Pancreas (tissue), 10 donors: ENCODE measurements at places on chromosomes 16 and 17.

GRCh38 chr16:74051-74746, 1.8 kb upstream of the RHBDF1 start:
- DNase-seq: no peak

GRCh38 chr17:80980397-80981061, 11.1 kb upstream of the CHMP6 start:
- DNase-seq: no peak

DNA sequence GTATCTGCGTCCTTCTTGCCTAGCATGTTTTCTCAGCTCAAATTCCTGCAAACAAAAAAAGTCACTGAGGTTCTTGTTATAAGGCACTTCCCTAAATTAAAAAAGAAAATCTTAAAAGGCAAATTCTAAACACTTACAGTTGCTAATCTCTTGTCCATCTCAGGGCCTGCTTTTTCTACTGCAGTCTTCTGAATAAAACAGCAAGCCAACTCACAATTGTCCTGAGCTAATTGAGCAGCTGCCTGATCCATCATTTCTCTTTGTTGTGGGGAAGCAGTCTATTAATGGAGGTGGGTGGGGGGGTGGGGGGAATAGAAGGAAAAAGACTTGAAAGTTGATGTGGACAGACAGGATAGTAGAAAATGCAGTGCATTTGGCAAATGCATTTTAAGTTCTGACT, 27.0 kb downstream of the SETD6 start:
- no peak for DNase-seq

GRCh38 chr16:56245197-56245596, 53.9 kb downstream of the GNAO1 start:
- DNase-seq: no peak

DNA sequence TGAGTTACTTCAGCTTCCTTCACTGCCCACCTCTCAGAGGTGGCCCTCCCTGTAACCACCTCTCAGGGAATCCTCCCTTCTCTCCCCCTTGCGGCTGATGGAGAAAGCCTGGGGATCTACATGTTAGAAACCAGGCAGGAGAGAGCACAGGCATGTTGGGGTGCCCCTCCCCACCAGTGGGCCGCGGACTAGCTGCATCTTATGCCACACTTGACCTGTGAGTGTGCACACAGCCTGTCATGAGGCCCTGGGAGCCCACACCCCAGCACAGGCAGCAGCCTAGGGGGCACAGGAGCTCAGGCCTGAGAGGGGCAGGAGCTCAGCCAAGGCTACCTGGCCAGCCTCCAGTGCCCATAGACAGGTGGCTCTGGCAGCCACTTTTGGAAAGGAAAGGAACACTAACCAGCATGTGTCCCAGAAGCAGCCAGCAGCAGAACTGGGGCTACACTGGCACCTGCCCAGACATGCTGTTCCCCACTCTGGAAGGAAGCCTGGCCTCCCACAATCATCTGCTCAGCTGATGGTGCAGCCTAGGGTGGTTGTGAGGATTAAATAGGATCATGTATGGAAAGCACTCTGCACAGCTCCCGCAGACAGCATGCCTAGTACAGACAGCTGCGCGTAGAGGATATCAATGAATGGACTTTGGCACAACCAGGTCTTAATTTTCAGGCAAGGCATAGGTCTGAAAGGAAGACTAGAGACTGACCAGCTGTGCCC, 60.5 kb downstream of the TMEM132E start:
- no peak for DNase-seq

DNA sequence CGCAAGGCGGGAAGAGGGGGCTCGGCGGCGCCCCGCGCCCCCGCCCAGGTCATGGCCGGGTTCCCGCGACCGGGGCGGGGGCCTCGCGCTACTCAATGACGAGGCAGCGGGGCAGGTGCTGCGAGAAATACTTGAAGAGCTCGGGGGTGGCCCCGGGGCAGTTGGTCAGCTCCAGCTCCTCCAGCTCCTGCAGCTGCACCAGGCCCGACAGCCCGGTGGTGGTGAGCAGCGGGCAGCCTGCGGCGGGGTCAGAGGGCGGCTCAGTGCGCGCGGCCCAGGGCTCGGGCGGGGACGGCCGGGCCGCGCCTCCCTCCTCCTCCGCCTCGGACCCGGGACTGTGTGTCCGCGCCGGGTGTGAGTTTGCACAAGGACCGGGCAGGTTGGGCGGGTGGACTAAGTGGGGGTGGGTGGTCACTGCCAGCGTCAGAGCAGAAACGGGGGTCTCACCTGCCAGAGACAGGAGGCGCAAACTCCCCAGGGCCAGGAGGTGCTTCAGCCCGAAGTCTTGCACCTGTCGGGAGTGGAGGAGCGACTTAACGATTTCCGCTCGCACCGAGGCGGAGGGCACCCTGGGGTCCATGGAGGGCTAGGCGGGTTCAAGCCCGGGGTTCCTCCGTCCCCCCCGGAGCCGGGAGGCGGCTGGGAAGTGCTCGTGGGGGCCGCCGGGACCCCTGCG, 4.1 kb upstream of the WDR24 start:
- DNase-seq: no peak

GRCh38 chr17:45273551-45273957, 11.7 kb upstream of the SPATA32 start:
- no peak for DNase-seq

DNA sequence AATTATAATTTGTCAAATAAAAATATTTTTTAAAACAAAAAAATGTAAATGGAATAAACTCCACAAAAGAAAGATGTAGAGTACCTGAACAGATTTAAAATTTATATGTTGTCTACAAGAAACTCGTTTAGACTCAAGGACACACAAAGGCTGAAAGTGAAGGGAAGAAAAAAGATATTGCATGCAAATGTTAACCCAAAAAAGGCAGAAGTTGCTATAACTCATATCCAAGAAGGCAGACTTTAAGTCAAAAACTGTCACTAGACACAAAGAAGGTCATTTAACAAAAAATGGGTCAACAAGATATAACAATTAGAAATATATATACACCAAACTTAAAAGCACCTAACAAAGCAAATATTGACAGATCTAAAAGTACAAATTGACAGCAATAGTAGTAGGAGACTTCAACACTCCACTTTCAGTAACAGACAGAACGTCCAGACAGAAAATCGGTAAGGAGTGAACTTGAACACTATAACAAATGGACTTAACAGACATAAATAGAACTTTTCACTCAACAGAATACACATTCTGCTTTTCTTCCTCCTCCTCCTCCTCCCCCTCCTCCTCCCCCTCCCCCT, 40.8 kb upstream of the MYLK3 start:
- no peak for DNase-seq

GRCh38 chr17:30567231-30568116, 90.3 kb downstream of the GOSR1 start:
- no peak for DNase-seq

- DNase-seq: no peak
These were observed 102.3 kb upstream of the C17orf78 start for GRCh38 chr17:37273409-37274051.

DNA sequence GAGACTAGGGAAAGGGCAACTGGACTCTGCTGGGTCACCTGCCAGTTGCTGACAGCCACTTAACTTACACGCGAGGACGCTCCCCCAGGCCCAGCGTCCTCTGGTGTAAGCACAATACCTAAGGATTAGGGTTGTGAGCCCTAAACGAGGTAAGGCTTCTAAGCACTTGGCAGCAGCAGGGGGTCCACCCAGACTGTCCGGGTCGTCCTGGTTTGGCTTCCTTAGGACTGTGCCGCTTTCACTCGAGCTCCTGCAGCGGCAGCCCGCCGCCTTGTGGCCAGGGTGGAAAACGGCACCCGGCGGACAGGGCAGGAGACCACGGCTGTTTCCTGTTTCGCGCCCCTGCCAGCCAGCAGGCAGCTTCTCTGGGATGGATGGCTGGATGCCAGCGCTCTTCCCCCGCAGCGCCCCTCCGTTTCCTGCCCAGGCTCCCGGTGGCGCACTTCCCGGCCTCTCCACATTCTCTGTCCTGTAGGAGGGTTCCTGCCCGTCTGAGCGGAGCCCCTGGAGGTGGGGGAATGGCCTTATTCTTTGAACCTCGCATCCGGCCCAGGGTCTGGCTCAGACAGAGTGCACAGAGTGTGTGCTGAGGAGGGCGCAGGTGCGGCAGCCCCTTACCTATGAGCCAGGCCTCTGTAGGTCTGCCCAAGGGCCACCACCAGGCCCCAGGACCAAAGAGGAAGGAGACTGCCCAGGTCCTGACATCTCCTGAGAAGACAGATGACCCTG, 47.0 kb upstream of the AMZ2 start:
- DNase-seq: peak; percentile 88

DNA sequence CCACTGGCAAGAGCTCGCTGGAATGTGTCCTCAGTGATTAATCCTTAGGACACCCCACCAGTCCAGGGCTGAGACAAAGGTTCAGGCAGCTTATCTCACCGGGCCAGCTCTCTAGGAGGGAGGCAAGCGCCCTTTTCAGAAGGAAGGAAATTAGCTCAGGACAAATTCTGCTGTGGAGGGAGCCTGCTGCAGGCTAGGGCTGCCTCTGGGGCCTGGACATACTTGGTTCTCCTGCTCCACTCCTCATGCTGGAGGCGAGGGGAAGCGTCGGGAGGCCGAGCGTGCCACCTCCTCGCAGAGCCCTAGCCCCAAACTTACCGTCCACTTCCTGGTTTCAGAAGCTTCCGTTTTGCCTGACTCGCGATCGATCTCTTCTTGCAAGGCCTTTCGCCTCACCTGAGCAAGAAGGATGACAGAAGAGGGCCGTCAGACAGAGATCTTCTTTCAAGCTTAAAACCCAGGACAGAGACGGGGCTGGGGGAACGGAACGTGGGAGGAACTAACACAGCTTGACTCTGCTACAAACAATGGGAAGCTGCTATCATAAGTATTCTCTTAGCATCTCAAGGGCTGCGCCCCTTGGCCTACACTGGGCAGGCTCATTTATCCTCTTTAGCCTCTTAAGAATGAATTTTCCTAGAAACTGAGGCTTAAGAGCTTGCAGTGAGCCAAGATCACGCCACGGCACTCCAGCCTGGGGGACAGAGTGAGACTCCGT, 7.7 kb downstream of the KNOP1 start:
- no peak for DNase-seq

DNA sequence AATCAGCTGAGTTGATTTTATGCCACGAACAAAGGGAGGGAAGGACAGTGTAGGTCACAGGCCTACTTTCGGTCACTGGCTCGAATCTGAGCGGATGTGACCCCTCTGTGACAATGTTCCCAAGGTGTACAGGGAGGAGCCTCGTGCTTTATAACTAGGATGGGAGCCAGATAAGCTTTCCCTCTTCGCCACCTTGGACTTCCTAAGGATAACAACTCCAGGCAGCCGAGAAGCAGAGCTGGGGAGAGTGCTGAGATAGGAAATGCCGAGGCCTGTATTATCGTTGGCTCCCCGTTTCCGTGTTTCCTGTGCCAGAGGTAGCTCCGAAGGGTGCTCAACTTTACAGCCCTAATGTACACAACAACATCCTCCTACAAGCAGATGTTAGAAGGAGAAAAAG, 217.8 kb upstream of the IRX3 start:
- no peak for DNase-seq

DNA sequence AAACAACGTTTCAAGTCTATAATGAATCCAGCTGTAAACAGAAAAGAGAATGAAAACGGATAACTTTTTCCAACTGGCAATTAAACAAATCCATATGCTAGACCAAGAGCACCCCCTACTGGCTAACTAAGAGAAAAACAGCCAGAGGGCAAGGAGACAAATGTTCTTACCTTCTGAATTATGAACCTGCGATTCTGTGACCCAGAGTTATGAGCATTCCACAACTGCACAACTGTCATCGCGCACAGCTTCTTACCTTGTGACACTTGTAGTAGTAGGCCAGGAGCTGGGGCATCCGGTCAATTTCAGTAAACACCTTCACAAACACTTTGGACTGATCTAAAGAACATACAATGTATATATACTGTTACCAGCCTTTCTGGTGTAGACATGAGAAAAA, 18.6 kb downstream of the COG7 start:
- peak; percentile 50 for DNase-seq

DNA sequence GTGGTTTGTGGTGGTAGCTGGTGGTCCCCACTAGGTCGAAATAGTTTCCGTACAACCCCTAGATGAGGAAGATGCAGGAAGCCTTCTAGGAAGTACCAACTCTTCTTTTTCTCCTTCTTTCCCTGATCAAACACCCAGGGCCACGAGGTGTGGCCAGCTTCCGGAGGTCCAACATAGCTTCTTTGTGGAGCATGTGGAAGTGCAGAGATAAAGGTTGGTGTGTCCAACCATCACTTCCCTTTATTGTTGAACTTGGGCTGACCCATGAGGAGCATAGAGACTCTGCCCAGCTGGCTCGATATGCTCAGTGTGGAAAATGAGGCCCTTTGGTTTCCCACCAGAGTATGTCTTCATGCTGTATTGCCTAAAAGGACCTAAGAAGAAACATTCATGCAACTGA, 6.3 kb upstream of the RGS9 start:
- DNase-seq: no peak

- no peak for DNase-seq
These were observed 288.9 kb upstream of the CDH11 start for GRCh38 chr16:65410801-65411200.

GRCh38 chr17:59830846-59831486, 61.8 kb downstream of the TUBD1 start:
- no peak for DNase-seq

DNA sequence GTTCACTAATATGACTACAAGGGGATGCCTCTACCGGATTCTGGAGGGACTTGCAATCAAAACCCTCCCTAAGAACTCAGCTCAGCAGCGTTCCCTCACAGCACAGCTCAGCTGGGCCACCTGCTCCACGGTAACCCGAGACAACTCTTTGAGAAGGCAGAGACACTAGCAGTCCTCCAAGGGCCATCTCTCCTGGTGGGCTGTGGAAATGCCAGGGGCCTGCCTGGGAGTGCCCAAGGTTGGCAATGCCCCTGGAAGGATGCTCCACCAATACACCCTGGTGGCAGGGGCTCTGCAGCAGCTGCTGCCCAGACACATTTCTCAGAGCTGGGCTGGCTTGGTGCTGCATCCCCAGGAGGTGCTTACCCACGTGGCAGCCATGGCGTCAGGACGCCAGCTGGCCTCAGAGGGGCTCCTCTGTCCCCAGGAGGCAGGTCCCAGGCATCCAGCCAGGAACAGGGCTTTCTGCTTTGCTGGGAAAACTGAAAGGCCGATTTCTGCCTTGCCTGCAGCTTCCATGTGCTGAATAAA, 16.5 kb downstream of the CDIP1 start:
- peak; percentile 35 for DNase-seq

DNA sequence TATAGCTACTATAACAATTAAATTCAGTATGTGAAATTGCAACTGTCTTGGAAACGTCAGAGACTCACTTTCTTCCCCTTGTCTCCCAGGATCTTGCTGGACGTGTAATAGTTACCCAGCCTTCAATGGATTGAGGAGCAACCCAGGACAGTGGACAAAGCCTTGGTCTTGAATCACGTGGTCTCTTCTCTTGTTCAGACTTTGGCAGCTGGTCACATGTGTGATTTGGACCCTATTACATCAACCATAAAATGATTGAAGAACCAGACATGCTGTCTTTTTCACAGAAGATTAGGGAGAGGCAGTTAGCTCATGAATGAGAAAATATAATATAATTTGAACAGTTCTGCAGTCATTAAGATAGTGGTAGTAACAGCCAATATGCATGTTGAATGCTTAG, 1085.5 kb upstream of the RBFOX1 start:
- DNase-seq: no peak
